Cardiac muscle cell (in vitro differentiated cells and primary cell): ENCODE measurements at places on chromosomes 5 and 9. TPM values are rescaled to one million over a fixed set of nuclear protein-coding genes. Genes with fewer than 3 reads are reported as not detected.

GRCh38 chr9:99919930-99920329 lies 13.5 kb downstream of the STX17 start:
- DNase-seq = no peak

DNA sequence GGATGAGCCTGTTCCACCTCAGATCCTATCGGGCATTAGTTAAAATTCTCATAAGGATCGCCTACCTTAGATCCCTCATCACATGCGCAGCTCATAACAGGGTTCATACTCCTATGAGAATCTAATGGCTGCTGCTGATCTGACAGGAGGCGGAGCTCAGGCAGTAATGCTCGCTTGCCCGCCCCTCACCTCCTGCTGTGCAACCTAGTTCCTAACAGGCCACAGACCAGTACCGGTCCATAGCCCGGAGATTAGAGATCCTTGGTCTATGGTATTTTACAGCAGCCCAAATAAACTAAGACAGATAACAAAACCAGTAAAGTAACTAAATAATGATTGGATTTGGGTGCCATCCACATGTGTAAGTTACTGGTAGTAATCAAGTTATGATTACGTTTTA lies 17.5 kb downstream of the GOLPH3 start:
- DNase-seq = no peak

- no peak for DNase-seq
Observed at GRCh38 chr5:38456657-38457399, 99.6 kb downstream of the LIFR start.

- DNase-seq = no peak
Observed at GRCh38 chr5:56639476-56639875, 175.9 kb upstream of the MAP3K1 start.

- DNase-seq = no peak
Observed at GRCh38 chr9:97809666-97810344, 43.2 kb upstream of the FOXE1 start.

- DNase-seq = no peak
Observed at GRCh38 chr5:138927544-138927943, 52.4 kb upstream of the LRRTM2 start.

DNA sequence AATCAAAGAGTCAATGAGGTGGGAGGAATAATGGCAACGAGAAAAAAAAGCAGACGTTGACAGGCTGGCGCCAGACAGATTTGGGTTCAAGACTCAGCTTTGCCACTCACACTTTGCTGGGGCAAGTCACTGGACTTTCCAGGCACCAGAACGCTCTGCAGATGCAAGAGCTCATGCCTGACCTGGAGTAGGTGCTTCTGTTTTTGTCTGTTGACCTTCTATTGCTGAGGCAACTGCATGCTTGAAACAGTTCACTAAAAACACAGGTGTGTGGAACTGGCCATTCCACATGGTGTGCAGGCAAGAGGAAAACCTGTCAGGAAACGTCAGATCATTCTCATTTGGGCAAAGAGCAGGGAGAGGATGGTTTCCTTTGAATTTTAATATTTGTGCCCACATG lies 161.2 kb upstream of the SMIM23 start:
- DNase-seq = no peak

DNA sequence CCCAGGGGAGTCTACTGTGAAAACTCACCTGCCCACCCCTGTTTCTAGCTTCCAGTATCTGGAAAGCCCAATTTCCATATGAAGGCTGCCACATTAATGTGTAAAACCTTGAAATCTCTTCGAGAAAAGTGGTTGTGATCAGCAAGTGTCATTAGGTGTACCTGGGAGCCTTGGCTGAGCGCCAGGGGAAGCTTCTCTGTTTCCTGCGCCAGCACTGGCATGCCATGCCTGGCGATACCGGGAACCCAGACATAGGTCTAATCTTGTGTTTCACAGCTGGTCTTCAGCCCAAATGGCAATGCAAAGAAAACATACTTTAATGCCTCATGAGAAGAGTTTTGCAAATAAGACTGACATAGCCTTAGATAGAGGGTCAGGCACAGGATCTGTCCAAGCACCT lies 101.6 kb downstream of the TENT4A start:
- DNase-seq = no peak

DNA sequence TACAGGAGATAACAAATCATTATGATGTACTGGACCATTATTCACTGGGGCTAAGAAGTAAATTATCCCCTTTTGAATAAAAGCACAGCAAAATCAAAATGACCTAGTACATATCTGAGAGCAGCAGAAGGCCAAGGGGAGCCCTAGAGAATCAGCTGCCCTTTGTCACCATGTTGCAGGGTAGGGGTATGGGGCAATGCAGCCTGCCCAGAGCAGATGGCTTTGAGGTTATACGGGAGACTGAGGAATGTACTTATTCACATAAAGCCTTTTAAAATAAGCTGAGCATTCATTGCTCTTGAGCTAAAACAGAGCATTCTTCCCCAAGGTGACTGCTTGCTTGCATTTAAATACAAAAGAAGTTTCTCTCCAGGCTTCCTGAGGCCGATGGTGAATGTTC lies 2.6 kb upstream of the TNFAIP8 start:
- DNase-seq = no peak

DNA sequence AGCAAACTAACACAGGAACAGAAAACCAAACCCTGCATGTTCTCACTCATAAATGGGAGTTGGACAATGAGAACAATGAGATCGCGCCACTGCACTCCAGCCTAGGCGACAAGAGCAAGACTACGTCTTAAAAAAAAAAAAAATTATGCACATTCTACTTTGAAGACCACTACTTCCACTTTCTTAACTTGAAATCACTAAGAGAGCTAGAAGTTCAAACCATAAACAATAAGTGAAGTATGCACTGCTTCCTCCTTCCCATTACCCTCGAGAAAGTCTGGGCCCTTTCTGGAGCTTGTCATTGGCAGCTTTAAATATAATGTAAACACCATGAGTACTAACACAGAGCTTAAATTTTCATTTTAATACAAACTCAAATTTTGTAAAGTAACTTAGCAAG lies 94.9 kb downstream of the TLE1 start:
- DNase-seq = no peak

Gene LHX6
- 0.12 and 0.14 TPM in 2 replicates for total RNA-seq

Gene SHC3
- 0.27 and 0.53 TPM in 2 replicates for total RNA-seq

Gene FCN2
- not detected in 2 replicates for total RNA-seq

Gene RAB3C
- 0.69 and 1.8 TPM in 2 replicates for total RNA-seq

Gene SOHLH1
- not detected in 2 replicates for total RNA-seq
